ENCODE measurements at places on chromosomes 12 and 14. TPM values are rescaled to one million over a fixed set of nuclear protein-coding genes. Genes with fewer than 3 reads are reported as not detected.

LRRK2 gene
- 8.3 TPM for polyA plus RNA-seq

TMPRSS12 gene
- polyA plus RNA-seq = not detected

NGB gene
- polyA plus RNA-seq = not detected

- peaks cover 5% of the 10 kb centered on the region for H3K27me3 ChIP-seq
- H3K4me3 ChIP-seq = no peak overlapping the region
- H3K27ac ChIP-seq = no peak overlapping the region
- no peaks in the 10 kb centered on the region for H3K4me1 ChIP-seq
Observed at GRCh38 chr12:70842136-70842535, 78.4 kb downstream of the PTPRR start.

DNA sequence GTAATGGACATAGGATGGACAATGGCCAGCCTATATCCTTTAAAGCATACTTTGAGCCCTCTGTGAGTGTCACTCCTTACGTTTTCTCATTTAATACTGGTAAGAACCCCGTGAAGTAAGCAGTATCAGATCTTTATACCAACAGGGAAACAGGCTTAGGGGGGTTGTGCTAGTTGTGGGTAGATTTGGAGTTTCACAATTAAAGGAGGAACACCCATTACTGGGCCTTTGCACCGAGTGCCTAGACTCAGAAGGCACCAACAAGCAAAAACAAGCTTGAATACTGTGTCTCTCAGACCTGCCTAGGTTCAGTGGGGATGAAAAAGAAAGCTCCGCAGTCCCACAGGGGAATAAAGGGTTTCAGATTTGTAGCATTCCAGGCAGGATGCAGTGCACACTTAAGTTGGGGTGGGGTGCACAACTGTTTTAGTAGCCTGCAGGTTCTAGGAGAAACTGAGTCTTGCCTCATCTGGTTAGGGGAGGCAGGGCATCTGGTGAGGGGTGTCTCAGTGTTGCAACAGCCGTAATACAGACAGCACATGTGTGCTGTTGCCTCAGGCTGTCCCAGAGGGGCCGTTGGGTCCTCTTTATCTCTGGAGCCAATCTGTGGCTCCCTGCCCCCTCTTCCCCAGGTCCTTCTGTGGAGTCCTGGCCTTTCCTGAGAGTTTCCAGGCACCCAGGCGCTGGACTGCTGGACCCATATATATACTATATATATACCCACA lies 51.2 kb downstream of the IRAK3 start:
- H3K4me3 ChIP-seq = no peak overlapping the region
- peaks cover 18% of the 10 kb centered on the region for H3K4me1 ChIP-seq
- no peak for DNase-seq

DNA sequence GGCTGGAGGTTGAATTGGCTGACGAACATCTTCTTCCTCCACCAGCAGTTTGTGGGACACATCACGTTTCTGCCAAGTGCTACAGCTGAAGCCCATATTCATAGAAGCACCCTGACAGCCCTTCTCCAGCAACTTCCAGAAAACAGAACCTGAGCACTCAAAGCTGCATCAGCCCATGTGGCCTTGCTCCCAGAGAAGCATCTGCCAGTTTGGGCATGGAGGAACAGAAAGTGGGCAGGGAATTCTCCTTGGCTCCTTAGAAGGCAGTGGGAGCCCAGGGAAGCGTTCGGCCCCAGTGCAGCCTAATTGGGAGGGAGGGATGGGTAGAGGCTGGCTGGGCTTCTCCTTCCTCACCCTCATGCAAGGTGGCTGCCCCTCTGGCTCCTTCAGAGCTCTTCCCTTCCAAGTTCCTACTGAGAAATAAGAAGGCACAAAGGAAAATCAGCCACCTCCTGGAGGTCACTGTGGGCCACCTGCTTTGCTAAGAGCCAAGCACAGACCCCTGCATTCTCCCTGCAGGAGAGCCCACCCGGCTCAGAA lies 4.1 kb upstream of the NGB start:
- peaks cover 11% of the 10 kb centered on the region for H3K36me3 ChIP-seq
- peaks cover 3% of the 10 kb centered on the region for H3K4me1 ChIP-seq
- H3K27me3 ChIP-seq = peaks cover 26% of the 10 kb centered on the region

Data from naive B cell (primary cell).